Ureter (tissue), 1 donor: ENCODE measurements at places on chromosomes 1 and 21. TPM values are rescaled to one million over a fixed set of nuclear protein-coding genes. Genes with fewer than 3 reads are reported as not detected.

DNA sequence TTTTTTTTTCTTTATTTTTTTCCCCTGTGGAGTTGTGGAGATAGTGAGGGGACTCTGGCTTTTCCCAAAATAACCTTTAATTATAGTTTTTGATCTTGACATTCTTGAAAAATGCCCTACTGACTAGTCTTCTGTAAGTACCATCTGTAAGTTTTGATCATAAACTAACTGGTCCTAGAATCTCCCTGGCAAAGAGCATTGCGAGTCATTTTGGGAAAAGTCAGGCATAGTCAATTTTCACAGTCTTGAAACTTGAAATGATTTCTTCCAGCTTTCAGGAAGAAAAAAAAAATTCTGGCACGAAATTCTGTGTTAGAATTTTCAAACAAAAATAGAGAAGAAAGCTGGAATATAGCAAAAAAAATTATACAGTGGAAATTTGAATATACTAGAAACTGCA, 181.2 kb upstream of the SNX7 start:
- DNase-seq, result no peak

GRCh38 chr1:194084755-194085154, 898.3 kb upstream of the B3GALT2 start:
- no peak for DNase-seq

- DNase-seq, result no peak
These were observed 46.4 kb upstream of the TMEM51 start for GRCh38 chr1:15107058-15107687.

- no peak for DNase-seq
These were observed 392.3 kb upstream of the ADAMTS5 start for GRCh38 chr21:27359141-27359540.

- no peak for DNase-seq
These were observed 92.8 kb downstream of the SEC16B start for GRCh38 chr1:177877086-177877485.

DNA sequence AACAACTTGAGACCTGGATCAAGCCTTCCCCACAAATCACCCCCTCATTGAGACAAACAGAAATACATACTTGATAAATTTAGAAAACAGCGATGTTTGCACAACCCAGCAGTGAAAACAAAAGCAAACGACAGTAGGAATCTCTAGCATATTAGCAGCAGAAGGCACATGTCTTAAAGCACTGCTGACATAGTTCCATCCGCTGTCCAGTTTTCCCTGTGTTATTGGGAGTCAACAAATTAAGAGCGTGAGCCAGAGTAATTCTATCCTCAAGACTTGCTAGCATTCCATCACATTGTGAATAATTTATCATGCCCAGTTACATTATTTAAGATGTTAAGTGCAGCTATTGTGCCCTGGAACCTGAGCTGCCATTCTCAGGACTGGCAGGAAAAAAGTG, 55.3 kb downstream of the IGSF5 start:
- DNase-seq, result no peak

- no peak for DNase-seq
These were observed 357.5 kb downstream of the PTPRU start for GRCh38 chr1:29593601-29594382.

Gene CD84
- 7.7 TPM for total RNA-seq

Gene LRRC71
- not detected for total RNA-seq

GRCh38 chr1:199075792-199076191, 437.0 kb downstream of the PTPRC start:
- no peak for DNase-seq

GRCh38 chr1:110184446-110184845, 25.7 kb upstream of the KCNC4 start:
- DNase-seq, result no peak

DNA sequence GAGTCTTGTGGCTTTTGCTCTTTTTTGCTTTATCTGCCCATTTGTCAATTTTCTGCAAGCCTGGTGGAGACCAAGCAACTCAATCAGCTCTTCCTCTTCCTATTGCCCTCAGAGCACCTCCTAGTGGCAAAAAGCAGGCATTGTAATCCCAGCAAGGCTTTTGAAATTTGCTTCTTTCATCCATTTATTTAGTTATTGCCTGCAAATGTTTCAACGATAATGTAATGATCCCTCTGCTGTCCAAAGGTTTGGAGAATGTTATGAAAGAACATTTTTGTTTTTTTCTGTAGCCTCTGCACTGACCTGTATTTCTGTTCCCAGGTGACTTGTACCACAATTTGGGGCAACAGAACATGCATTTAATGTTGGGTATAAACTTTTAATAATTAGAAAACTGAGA, 127.8 kb downstream of the GABPA start:
- no peak for DNase-seq

GRCh38 chr1:22349362-22350043, 102.1 kb upstream of the ZBTB40 start:
- no peak for DNase-seq

Gene PLD5
- 0.13 TPM for total RNA-seq

DNA sequence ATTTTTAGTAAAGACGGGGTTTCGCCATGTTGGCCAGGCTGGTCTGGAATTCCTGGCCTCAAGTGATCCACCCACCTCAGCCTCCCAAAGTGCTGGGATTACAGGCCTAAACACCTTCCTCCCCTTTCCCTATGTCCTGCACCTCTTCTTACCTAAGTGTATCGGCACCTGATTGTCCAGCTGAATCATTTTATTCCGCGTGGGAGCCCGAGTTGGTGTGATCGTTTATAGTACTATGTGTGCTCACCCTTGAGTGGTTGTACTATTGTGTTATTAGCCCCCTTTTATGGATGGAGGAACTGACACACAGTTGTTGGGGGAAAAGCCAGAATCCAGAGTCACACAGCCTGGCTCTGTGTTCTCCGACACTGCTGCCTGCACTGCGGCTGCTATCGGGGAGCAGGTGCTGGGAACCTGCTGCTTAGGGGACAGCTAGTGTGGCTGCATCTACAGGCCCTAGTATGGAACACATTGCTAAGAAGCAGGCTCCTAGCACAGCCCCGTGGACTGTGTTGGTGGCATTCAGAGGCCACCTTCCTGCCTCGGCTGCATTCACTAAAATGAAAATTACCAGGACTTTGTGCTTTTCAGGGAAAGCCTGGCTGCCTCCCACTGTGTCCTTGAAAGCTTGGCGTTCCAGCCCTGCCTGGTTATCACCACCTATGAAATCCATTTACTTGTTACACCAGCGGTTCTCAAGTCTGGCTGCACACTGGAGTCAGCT, 21.6 kb downstream of the ENO1 start:
- DNase-seq, result no peak

DNA sequence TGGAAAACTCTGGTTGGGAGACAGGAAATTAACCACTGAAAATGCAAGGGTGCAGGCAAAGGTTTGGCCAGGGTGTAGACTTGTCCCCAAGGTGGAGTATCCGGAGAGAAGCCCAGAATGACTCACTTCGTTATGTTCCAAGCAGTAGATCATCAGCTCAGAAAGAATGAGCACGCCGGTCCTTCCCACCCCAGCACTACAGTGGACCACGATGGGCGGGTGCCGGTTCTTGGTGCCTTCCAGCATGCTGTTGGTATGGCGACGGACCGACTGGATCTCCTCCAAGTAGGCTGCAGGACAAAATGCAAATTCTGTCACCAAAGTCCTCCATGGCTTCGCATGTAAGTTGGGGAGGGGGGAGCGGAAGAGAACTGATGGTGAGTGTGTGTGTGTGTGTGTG, 83.4 kb downstream of the SMYD2 start:
- DNase-seq, result no peak

GRCh38 chr21:37671381-37671780, 244.9 kb downstream of the KCNJ6 start:
- no peak for DNase-seq

Gene IGSF3
- 31.1 TPM for total RNA-seq

Gene ACTA1
- 9.5 TPM for total RNA-seq

- DNase-seq, result no peak
These were observed 182.6 kb upstream of the KCNK2 start for GRCh38 chr1:214899908-214900460.

Gene SPSB1
- 15.1 TPM for total RNA-seq

GRCh38 chr1:225780134-225780533, 2.5 kb downstream of the SRP9 start:
- no peak for DNase-seq
